ENCODE measurements at places on chromosomes 11 and 22.

DNA sequence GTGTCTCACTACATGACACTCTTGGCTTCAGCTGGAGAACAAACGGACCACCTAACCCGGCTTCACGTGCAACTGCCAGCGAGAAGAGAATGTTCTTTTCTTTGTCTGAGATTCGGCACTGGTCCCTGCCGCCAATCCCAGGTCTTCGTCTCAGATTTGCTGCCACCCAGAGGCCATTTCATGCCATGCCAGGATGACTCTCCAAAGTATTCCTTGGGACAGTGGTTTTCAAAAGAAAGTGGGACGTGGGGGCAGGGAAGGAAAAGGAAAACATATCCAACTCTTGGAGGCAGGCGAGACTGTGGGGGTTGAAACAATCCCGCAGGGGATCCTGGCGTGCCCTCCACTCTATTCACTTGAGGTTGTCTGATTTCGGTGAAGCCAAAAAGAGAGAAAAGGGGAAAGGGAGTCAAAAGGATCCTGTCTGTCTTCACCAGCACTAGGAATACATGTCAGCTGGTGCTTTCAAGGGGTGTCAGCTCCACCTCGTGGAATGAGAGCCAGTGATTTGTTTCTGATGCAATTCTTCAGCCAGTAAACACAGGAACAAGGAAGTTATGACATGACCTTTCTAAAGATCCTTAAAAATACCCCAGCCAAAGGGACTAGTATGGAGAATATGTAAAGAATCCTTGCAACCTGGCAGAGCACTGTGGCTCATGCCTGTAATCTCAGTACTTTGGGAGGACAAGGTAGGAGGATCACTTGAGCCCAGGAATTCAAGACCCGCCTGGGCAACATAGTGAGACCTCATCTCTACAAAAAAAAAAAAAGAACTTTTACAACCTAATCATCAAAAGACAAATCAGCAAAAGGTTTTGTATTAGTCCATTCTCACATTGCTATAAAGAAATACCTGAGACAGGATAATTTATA, 41.0 kb upstream of the APLNR start:
- DNase-seq: no peak

GRCh38 chr22:39297490-39298240, 21.8 kb downstream of the RPL3 start:
- DNase-seq: no peak

GRCh38 chr11:92505689-92506088, 281.1 kb downstream of the FAT3 start:
- no peak for DNase-seq

GRCh38 chr11:1209371-1210057, 13.4 kb upstream of the MUC5B start:
- no peak for DNase-seq

GRCh38 chr11:131033151-131033651, 116.9 kb upstream of the SNX19 start:
- no peak for DNase-seq

DNA sequence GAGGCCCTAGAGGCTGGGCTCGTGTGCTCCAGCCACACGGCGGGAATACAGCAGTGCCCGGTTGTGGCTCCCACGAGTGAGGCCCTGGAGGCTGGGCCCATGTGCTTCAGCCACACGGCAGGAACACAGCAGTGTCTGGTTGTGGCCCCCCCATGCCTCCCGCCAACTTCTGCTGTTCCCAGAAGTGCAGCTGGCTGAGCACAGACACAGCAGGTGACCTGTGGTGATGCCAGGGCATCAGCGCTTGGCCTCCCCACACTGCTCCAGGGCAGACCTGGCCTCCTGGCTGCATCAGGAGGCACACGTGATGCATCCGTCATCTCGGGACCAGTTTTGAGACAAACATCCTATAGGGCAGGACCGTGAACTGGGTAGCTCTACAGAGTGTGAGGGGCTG, 110.3 kb downstream of the KCNQ1OT1 start:
- no peak for DNase-seq

DNA sequence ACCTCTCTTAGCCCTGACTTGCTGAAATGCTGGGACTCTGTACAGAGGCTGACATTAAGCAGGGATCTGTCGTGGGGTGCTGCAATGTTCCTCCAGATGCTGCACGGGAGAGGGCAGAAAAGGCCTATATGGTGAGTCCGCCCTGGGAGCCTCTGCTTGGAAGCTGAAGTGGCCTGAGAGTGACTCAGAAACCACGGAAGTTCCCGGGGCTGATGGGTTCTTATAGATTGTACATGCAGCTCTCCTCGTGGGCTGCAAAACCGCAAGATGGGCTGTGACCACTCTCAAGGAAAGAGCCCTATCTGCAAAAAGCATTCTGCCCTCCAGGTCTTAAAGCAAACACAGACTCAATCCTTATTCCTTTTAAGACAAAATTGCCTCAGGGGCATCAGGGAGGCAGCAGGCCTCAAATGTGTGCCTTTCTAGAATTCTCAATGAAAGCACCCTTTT, 5.8 kb upstream of the SLC43A3 start:
- DNase-seq: no peak

DNA sequence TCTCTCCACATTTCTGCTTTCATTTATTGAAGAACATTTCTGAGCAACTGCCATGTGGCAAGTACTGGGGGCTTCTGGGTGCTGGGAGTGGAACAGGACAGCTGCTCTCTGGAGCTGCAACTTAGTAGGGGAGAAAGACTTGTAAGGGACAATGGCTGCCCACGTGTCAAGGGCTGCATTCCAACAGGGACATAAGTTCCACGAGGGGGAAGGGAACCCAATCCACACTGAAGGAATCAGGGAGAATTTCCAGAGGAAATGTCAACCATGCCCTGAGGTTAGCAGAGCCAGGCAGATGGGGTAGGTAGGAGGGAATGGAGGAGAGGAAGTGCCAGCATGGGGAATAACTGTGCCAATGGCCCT, 1.7 kb downstream of the MAPK8IP2 start:
- DNase-seq: no peak

DNA sequence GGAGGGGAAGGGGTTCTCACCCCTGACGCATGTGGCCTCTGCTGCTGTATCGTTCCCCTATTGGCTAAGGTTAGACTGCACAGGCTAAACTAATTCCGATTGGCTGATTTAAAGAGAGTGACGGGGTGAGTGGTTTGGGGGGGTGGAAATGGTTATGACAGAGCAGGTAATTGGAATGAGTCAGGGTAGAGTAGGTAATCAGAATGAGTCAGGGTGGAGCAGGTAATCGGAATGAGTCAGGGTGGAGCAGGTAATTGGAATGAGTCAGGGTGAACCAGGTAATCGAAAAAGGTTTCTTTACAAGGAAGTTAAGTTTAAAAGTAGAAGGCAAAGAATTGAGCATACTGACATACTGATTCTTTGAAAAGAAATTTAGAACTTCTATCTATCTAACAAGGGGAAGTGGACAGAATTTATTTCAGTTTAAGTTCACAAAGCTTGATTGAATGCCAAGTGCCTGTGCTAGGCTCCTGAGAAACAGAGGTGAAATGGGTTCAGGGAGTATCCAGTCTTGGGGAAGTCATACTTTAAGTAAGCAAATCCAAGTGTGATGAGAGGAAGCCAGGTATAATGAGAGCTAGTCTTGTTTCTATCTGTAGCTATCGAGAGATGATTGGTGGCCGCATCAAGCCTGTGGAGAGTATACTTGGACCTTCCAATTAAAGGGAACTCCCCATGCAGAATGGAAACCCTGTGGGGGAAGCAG, 58.0 kb downstream of the C11orf91 start:
- no peak for DNase-seq

DNA sequence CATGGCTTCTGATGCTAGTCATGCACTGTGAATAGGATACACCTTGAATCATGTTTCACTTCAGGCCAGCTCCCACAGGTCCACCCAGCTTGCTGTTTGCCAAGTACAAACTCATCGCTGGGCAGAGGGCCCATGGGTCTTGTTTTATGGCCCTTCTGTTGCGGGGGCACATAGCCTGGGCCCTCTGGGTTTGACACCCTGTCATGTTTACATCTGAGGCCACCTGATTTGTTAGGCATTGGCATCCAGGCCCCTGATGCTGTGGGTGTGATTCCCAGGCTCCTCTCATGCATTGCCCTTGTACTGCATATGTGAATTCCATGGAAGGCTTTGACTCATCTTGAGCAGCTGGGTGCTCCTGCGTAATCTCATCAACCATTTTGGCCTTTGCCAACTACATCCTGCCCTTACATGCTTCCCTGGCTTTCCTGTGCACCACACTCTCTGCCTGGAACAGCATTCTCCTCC, 32.6 kb downstream of the PPFIBP2 start:
- no peak for DNase-seq

- no peak for DNase-seq
These were observed 61.7 kb downstream of the CSNK2A3 start for GRCh38 chr11:11291041-11292015.

DNA sequence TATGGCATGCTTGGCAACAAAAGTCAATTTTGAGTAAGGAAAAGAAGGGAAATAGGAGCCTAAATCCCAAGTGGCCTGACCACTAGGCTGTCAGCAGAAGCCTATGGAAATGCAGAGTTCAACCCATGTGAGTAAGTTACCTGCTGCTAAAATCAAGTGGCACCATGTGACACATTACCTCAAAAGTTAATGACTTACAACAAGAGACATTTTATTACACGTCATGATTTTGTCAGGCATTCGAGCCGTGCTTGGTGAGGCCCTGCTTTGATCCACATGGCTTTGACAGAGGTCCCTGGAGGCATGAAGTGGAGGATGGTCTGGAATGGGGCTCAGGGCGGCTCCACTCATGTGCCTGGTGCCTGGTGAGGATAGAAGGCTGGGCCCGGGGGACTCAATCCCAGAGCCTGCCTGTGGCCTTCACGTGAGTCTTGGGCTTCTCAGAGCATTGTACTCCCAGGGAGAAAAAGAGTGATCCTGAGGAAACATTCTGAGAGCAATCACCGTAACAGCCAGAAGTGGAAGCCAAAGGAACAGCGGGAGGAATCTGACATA, 339.1 kb upstream of the B3GAT1 start:
- DNase-seq: no peak

- no peak for DNase-seq
These were observed 1.4 kb upstream of the OR52M1 start for GRCh38 chr11:4543561-4543960.

- DNase-seq: no peak
These were observed 46.0 kb downstream of the PRCP start for GRCh38 chr11:82854242-82854641.

DNA sequence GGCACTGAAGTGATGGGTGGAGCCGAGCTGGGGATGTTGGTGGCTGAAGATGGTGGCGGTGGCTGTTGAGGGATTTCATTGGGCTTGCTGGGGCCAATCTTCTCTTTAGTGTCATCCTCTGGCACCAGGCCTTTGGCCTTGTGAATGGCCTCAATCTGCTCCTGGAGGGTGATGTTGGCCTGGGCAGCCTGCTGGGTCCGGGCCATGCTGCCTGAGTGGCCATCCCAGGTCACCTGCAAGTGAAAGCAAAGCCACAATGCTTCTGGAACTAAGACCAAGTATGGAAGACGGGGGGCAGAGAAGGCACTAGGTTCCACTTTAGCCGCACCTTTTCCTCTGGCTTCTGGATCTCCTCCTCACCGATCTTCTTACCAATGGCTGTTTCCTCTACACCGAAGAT, 12.1 kb upstream of the TBC1D10A start:
- no peak for DNase-seq

DNA sequence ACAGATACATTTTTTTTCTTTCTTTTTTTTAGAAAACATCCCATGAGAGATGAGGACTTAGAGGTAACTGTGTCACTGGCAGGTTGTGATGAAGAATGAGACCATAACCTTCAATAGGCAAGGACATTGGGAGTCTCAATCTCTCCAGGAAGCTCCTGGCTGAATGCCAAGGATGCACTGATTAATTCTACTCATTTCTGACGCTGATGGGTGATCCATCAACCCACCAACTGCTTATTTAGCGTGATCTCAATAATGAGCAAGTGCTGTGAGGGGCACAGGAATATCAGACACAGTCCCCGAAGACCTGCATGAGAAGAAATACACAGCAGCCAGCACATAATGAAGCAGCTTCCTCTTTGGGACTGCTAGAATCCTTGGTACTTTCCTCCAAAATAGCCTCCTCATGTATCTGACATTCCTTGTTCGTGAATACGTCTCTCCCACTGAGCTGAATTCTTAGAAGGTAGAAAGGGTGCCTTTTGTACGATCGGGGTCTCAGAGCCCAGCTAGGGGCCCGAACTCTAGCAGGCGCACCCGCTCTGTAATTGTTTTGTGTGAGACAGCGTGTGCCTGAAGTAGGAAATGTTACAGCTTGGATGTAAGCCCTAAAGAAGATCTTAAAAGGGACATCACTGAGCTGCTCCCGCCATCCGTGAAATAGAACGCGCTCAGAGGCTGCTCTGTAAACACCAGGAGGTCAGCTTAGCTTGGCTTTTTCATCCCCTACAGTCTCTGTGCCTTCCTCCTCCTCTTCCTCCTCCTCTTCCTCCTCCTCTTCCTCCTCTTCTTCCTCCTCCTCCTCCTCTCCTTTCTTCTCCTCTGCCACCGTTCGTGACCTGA, 7.2 kb downstream of the CLMP start:
- DNase-seq: no peak

DNA sequence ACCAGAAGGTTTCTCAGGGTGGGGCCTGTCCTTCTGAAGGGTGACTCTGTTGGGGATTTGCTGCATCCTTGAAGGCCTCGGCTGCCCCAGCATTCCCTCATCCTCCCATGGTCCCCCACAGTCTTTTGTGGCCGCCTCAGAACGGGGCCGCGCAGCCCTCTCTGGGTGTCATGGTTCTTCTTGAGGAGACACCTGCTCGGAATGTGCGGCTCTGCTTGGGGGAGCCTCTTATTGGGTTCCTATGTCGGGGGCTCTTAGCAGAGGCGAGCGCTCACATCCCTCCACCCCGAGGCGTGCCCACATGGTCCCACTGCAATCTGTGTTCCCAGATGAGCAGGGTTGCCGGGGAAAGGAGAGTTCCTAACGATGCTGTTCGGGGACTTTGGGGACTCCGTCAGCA, 1008.4 kb downstream of the BRD1 start:
- DNase-seq: no peak

GRCh38 chr11:57938351-57938750, 85.3 kb upstream of the OR9Q1 start:
- no peak for DNase-seq

GRCh38 chr11:126720539-126721235, 279.9 kb downstream of the KIRREL3 start:
- no peak for DNase-seq

DNA sequence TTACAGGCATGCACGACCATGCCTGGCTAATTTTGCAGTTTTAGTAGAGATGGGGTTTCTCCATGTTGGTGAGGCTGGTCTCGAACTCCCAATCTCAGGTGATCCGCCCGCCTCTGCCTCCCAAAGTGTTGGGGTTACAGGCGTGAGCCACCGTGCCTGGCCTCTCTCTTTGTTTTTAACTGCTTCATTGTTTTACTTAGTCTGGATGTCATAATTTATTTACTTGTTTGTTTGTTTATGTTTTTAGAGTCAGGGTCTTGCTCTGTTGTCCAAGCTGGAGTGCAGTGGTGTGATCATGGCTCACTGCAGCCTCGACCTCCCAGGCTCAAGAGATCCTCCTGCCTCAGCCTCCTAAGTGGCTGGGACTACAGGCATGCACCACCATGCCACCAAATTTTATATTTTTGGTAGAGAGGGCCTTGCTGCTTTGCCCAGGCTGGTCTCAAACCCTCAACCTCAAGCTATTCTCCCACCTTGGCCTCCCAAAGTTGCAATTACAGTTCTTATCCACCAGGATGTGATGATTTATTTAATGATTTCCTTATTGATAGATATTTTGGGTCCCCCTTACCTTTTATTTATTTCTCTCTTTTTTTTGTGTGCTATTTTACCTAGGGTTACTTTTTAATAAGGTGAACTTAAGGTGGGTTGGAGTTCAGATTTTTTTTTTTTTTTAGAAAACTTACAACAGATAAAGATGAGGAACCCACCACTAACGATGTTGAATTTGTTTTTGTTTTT, 52.6 kb upstream of the ADA2 start:
- no peak for DNase-seq

GRCh38 chr11:99973993-99974392, 713.1 kb upstream of the ARHGAP42 start:
- DNase-seq: no peak

Measured in esophagus squamous epithelium (tissue), 5 donors.